ENCODE measurements at places on chromosomes 4 and X. TPM values are rescaled to one million over a fixed set of nuclear protein-coding genes. Genes with fewer than 3 reads are reported as not detected.

VSIG1 gene
- total RNA-seq, result 8.3 TPM

DNA sequence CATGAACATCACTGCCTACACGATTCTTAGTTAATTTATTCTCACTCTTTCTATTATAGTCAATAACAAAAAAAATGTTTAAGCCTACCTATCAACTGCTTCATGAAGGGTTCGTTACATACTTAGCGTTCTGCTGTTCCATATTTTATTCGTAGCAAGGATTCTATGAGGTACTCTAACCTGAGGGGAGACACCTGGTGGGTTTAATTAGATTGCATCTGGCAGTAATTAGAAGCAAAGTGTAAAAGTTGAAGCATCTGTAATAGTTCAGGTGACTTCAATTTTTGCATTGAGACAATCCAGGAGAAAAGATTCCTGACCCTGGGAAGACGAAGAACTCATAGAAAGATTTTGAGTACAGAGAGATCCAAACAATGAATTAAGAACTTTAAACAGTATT, 1655.8 kb upstream of the TENM3 start:
- no peak for DNase-seq

MGAT4D gene
- total RNA-seq, result not detected

SLC2A9 gene
- total RNA-seq, result 0.77 TPM

DNA sequence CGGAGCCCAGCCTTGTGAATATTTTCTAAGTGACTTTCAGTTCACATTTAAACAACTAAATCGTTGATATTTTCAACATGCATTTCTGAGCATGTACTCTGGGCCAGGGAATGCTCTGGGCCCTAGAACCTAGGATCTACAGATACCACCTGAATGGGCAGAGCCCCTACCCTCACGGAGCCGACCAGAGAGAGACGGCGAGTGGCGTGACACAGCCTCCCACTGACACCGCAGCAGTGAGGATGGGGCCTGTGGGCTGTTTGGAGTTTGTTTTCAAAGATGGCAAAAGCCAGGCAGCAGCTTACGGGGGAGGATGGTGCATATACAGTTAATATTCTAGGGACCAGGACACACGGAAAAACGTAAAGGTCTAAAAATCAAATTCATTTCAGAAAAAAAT, 17.7 kb downstream of the NELFA start:
- no peak for DNase-seq

DNA sequence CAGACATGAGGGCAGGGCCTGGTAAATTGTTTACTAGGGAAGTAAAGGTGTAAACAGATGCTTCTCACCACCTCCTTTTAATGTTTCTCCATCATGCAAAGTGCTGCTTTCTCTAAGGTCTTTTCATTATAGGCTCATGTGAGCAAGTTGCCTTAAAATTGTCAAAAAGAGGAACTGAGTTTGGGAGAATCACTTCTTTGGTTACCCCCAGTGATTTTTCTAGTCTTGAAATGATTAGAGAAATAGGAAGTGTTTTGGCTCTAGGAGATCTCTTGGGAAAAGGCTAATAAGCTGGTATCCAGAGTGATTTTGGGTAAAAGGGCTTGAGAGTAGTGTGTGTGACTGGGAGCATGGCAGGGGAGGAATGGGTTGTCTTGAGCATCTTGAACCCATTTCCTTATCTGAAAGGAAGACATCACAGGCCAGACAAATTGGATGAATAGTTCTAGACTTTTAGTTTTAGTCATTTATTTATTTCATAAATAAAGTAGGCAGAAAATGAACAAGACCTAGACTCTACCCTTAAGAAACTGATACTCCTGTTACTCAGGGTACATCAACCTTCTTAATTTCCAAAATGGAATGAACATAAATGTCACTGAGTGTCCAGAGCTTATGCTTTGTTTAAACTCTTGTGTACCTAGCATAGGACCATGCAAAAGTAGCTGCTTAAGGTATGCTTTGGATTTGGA, 14.2 kb downstream of the GRPR start:
- no peak for DNase-seq

RAI2 gene
- total RNA-seq, result not detected

GRCh38 chrX:11180571-11180970, 69.4 kb downstream of the HCCS start:
- no peak for DNase-seq

GRCh38 chrX:46770000-46770816, 11.3 kb upstream of the SLC9A7 start:
- DNase-seq, result no peak

GYPE gene
- 3.0 TPM for total RNA-seq

- DNase-seq, result no peak
Measured at GRCh38 chr4:143531380-143531779, 17.9 kb downstream of the SMARCA5 start.

LONRF3 gene
- 1.6 TPM for total RNA-seq

NCAPG gene
- total RNA-seq, result 66.6 TPM

GRCh38 chr4:128766781-128767180, 42.7 kb upstream of the JADE1 start:
- DNase-seq, result no peak

MSMO1 gene
- total RNA-seq, result 47.4 TPM

VCX gene
- total RNA-seq, result not detected

DNA sequence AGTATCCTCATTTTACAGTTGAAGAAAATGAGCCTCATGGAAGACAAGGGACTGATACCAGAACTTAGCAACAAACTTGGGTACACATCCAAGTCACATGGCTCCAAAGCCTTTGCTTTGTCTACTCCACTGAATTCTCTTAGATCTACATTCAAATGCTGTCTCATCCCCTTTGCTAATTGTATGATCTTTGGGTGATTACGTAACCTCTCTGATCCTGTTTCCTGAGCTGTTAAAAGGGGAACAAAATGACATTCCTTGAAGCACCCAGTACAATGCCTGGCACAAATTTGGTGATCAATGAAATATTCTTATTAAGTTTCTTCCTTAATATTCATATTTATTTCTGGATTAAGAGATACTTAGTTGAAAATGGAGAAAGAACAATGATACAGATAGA, 5.9 kb upstream of the HPGD start:
- DNase-seq, result no peak

- DNase-seq, result no peak
Measured at GRCh38 chr4:185341841-185342240, 53.9 kb downstream of the LRP2BP start.

DNA sequence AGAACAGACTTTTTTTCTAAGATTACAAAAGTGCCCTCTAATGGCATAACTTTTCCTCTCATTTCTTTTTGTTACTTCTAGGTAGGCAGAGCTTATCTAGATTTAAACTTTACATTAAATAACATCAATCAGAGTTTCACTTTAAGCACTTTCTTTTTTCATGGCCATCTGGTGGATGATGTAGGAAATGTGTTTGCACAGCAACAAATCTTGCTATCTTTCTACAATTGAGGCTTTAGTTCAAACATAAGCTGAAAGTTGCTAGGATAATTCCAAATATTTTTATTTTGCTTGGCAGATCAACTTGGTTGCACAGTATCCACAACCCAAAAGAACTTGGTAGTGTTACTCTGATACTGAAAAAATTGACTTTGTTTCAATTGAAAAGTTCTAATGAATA, 22.0 kb downstream of the NDNF start:
- DNase-seq, result no peak

MAGEC1 gene
- not detected for total RNA-seq

- DNase-seq, result no peak
Measured at GRCh38 chr4:139606579-139607501, 50.8 kb upstream of the SETD7 start.

TLR2 gene
- 1.9 TPM for total RNA-seq

- no peak for DNase-seq
Measured at GRCh38 chrX:140343226-140343868, 161.5 kb downstream of the SOX3 start.

GPR143 gene
- total RNA-seq, result not detected

- DNase-seq, result no peak
Measured at GRCh38 chr4:37740546-37740945, 54.4 kb upstream of the RELL1 start.

TXLNG gene
- 10.7 TPM for total RNA-seq

DNA sequence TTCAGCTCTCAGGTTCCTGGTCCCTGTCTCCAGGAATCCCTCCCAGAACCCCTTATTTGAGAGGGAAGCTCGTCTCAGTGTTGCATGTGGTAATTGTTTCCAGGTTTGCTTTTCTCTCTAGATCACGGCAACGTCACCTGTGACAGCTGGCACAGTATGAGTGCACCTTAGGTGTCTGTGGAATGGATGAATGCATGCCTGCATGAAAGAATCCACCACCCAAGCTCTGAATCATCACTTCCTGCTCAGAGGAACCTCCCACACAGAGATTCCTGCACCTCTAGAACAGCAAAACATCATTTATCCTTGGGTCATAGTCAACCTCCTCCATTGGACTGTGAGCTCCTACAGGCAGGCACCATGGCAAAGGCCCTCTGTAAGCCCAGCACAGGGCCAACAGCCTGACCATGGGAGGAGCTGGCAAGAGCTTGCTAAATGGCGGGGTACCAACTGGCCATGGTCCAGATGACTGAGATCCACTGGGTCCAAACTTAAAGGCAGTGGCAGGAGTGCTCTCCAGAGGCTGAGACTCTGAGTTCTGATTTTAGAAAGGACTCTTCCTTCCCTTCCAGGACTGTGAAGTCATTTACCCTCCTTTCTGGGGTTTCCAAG, 116.2 kb downstream of the SLC2A9 start:
- DNase-seq, result no peak

- DNase-seq, result no peak
Measured at GRCh38 chrX:101229170-101229569, 9.6 kb downstream of the DRP2 start.

GRCh38 chrX:150100261-150100660, 162.0 kb upstream of the EOLA2 start:
- DNase-seq, result no peak

DNA sequence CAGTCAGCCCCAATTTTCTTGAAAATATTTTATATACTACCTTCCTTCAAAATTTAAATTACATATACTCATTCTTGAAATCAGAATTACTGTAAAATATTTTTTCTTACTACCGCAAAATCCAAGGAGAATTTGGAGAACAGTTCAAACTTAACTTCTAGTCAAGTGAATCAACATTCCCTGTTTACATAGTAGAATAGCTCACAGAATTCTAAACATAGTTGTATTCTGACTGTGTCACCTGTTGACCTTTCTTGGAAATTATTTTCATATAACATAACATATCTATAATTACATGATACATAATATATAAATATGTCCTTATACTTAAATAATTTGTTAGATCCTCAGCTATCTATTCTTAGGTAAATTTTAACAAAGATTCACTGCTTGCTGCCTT, 31.0 kb upstream of the FGF5 start:
- DNase-seq, result no peak

Data from activated naive CD8-positive, alpha-beta T cell treated with anti-CD3 and anti-CD28 coated beads, Interleukin-2, amount 10 ng/mL, durations not matched to agents 7 days and 5 days (primary cell).